CD4-positive, alpha-beta T cell treated with Interleukin-15 for 1 hour (primary cell): ENCODE measurements at places on chromosomes 2 and 18.

GRCh38 chr18:37085362-37085761 is 256.4 kb downstream of the KIAA1328 start:
- DNase-seq = no peak

DNA sequence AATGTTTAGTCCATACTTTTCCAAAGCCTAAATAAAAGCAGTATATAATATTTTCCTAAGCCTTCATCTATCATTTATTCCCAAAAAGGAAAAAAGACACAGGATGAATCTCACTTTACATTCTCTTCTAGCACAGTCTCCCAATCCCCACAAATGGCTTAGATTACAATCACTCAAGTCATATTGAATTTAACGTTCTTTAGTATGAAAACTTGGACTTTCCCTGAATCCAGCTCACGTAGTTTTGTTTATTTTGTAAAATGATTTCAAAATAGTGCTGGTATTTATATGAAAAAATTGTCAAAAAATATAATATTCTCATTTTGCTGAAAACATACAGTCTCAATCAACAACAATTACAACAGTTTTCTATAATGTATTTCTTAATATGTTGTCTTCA is 137.7 kb upstream of the CCDC150 start:
- no peak for DNase-seq

GRCh38 chr2:176117162-176117822 is 714 bp downstream of the HOXD10 start:
- no peak for DNase-seq

DNA sequence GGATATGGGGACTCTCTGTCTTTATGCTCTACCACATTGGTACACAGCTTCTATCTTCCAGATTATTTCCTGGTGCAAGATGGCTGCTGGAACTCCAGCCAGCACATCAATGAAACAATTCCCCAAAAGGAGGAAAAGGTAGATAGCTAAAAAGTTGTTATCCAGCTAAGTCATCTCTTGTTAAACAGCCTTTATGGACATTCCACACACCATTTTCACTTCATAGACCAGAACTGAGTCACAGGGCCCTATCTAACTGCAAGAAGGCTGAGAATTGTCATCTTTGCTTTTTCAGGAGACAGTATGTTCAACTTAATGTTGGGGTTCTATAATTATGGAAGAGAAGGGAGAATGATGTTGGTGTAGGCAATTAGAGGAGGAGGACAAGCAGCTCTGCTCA is 133.3 kb upstream of the NOSTRIN start:
- no peak for DNase-seq

- no peak for DNase-seq
These were observed 48.0 kb downstream of the COA5 start for GRCh38 chr2:98560256-98560771.

DNA sequence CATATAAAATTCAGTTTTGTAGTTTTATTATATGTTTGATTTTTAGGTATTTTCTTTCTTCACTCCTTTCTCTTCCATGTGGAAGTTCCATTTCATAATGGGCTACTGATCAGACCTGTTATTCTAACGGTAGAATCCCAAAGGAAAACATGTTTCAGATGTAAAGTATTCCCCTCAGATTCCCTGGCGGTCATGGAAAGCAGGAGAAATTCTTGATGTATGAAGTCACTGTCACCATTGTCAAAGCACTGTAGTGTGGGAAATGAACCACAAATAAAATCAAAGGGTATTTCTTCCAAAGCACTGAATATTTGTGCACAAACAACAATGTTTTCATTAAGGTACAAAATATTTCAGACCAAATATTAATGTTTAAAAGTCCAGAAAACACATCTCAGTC is 237.3 kb upstream of the KLHL14 start:
- DNase-seq = no peak

DNA sequence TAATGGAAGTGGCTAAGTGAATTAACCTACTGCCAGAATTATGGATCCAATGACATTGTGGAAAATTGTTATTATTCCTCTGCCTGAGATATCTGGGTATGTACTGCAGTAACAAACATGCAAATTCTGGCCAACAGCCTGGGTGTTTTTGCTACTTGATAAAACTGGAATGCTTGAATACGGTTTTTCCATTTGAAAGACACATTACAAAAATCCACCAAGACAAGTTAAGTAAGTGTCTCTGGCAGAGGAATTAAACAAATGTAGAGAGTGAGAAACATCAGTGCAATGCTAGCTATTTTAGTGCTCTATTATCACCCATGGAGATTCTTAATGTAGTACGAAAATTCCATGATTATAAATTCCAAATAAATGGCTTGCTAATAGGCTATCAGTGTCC is 312.4 kb upstream of the MEIS1 start:
- no peak for DNase-seq

DNA sequence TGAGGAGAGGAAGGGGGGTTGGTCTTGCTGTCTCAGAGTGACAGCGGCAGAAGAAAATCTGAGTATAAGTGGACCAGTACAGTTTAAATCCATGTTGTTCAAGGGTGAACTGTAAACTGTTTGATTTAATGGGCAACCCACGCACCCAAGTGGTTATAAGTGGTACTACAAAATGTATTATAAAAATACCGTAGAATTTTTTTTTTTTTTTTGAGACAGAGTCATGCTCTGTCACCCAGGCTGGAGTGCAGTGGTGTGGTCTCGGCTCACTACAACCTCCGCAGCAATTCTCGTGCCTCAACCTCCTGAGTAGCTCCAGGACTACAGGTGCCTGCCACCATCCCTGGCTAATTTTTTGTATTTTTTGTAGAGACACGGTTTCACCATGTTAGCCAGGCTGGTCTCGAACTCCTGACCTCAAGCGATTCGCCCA is 2.1 kb upstream of the CHCHD5 start:
- peak; percentile 20 for DNase-seq

- no peak for DNase-seq
These were observed 55.9 kb downstream of the KCTD18 start for GRCh38 chr2:200453853-200454534.

- peak; percentile 62 for DNase-seq
These were observed 15.3 kb downstream of the CHRNA1 start for GRCh38 chr2:174748948-174749347.

DNA sequence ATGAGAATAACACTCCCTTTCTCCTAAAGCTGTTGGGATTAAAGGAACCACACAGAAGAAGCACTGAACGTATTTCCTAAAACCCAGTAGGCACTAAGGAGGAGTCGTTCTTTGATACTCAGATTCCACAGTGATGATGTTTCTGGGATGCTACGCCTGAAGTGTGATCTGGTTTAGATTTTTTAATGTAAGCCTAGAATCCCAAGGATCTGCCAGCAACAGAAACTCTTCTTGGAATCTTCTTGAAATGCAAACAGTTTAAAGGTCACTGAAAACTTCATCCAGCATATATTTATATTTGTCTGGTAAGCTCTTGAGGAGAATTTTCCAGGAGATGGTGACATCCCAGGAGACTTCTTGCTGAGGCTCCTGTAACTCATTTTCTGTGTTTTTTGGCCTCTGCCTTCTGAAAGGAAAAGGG is 247.6 kb upstream of the TRIB2 start:
- no peak for DNase-seq

- DNase-seq = peak; percentile 62
These were observed 202.1 kb upstream of the HS6ST1 start for GRCh38 chr2:128520791-128521190.

- no peak for DNase-seq
These were observed 577.4 kb downstream of the CPS1 start for GRCh38 chr2:211133766-211134165.

DNA sequence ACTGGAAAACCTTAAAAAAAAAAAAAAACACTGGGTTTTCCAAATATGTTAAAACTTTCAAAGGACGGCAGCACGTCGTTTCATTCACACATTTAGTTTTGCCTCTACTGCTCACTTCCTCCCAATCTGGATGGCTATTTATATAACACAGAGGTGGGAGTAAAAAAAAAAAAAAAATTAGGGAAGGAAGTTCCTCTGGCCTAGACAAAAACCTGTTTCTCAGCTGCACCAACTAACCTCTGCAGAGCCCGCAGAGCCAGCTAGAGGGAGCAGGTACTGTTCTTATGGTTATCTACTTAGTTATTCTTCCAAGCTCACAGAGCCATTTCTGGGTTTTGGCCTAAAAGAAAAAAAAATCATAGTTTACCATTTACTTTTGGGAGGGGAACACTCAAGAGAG is 28.1 kb downstream of the SLC1A4 start:
- DNase-seq = peak; percentile 54

DNA sequence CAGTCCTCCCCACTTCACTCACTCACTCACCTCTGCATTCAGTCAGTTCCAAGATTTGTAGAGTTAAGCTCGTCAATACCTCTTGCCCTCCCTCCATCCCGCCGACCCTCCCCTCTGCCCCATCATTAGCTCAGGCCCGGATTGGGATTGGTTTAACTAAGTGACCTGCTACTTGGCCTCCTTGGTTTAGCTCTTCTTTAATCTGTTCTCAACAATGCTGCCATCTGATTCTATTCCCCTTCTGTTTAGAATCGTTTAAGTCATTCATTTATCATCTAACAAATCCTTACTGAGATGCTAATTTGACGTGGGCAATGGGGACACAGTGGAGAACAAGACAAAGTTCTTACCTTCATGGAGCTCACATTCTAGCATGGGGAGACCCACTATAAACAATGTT is 204.6 kb downstream of the MTX2 start:
- no peak for DNase-seq

- DNase-seq = no peak
These were observed 36.6 kb downstream of the CYB5A start for GRCh38 chr18:74255131-74255616.

GRCh38 chr2:42708179-42708578 is 55.8 kb downstream of the OXER1 start:
- DNase-seq = no peak

DNA sequence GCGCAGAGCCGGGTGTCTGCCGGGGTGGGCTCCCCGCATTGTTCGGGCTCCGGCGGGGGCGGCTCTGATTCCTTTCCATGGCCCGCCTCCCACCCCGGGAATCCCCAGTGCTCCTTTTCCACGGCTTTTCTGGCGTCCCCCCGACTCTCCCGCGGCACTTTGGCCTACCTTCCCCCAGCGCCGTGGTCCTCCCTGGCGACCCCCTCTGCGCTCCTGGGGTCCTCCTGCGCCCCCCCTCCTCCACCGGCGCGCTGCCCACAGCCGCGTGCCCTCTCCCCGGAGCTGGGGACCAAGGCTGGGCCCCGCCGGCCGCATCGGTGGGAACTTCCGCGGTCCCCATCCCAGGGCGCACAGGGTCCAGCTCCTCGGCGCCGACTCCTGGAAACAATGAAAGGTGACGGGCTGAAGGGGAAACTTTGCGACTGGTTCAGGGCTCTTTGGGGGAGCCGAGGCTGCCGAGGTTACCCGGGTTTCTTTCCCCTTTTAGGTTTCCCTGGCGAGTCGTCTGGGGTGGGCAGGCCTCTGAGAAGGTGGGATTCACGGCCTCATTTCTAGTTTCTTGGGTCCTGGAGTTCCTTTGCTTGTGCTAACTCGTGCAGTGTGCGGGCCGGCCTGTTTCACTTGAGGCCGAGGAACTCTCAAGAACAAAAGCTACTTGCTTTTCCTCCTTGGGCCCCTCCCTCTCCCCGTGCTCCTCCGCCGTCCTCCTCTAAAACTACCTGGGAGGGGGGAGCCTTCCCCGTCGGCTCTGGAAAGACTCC is 2.2 kb downstream of the TGIF1 start:
- peak; percentile 30 for DNase-seq

DNA sequence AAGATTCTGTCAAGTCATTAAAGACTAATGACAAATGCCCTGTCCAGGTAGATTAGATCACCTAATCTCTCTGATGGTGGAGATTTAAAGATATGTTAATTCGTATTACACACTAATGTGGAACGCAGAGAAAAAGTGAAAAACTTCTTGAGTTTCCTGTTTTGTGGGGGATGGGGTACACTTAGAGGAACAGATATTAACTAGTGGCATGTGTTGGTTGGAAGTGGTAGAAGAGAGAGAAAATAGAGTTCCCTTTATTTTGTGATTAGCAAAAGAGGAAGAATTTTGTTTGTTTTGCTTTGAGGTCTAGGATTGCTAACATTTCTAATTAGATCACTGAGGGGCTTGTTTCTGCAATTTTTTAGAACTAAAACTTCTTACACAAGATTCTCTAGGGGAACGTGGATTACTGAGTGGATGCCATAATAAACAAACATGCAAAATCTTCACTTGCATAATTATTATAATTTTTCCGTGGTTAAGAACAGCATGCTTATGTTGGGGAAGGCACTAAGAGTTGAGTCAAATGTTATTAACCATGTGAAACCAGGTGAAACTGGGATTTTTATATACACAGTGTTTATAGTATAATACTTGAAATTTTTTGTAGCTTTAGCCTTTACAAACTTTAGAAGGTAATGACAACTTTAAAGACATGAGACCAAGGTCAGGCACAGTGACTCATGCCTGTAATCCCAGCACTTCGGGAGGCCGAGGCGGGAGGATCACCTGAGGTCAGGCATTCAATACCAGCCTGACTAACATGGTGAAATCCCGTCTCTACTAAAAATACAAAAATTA is 97.4 kb upstream of the STK17B start:
- no peak for DNase-seq

DNA sequence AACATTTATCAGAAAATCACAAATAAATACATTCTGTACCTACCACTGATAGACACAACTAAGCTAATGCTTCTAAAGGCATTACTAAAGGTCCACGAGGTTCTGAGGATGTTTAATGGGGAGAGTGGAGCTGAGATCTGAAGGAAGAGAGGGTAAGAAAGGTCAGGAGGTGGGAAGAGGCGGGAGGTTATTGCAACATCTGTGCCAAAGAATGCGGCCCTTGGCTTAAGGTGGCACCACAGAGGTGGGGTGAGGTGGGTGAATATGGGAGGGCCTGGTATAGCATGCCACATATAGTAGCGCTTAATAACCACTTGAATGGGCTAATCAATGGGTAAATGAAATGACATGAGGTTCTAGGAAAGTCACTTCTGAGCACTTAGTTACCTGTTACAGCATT is 217.8 kb upstream of the ATP5MC3 start:
- no peak for DNase-seq

GRCh38 chr2:146374505-146374904 is 1470.3 kb upstream of the ACVR2A start:
- DNase-seq = no peak

DNA sequence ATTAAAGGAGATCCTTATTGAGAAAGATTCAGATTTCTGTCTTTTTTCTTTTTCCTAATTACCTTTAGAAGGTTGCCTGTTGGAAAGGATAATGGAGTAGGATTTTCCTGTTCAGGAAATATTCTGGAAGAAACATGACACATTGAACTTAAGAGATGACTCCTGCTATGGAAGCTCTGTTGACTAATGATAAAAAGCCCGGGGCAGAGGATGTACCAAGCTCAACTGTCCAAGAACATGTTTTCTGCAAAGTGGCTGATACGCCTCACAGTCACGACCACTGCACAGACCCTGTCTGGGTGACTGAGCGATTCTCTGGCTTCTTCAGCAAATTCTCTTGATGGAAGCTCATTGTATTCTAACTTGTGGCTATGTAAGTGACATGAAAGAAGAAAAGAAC is 86.2 kb upstream of the THOC1 start:
- no peak for DNase-seq
